ENCODE measurements at places on chromosomes 4 and X.

GRCh38 chrX:103415068-103415467, 38.7 kb downstream of the BEX3 start:
- DNase-seq, result no peak

GRCh38 chr4:8199594-8200301, 658 bp downstream of the SH3TC1 start:
- no peak for DNase-seq

- DNase-seq, result no peak
Measured at GRCh38 chr4:85672116-85672515, 197.2 kb downstream of the ARHGAP24 start.

DNA sequence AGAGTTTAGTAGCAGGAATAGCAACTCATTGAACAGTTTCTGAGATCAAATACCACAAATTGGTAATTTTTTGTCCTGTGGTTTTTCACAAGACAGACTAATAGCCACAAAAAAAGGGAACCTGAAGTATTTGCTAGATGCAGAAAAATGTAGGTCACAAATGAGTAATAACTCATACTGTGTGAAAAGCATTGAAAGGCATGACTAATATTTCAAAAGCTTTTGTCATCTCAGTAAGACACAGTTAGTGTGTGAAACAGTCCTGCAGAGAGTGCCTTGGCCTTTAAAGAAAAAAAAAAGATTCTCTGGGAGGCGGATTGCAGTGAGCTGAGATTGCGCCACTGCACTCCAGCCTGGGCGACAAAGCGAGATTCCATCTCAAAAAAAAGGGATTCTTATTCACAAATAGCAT, 31.4 kb upstream of the SLC25A31 start:
- no peak for DNase-seq

DNA sequence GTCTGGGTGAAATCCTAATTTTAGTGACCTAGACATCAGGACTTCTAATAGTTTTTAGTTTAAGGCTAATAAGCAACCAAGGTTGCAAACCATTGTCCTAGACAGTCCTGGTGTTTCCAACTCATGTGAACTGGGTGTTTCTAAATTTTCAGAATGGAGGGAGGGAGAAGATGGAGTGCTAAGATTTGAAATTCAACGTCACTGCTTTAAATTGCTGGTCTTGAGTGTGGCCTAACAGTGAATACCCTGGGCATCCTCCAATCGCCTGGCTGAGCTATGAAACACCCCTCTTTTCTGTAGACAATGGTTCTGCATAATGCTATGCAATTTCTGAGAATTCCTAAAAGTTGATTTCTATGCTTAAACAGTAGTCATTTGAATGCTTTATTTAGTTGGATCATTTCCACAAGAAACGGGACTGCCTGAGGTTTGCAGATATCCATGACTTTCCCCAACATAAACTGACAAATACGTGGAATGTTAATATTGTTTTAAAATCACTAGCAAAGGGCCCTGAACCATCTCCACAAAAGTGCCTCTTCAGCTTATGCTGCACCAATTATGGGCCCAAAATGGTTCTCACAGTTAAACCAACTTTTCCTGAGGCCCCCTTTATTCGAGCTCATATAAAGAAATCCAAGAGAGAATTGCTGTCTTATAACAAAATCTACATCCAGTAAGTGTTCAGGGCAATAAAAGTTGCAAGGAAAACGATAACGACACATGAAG, 1.1 kb downstream of the FBXL5 start:
- no peak for DNase-seq

GRCh38 chr4:157303471-157303960, 83.0 kb downstream of the GRIA2 start:
- DNase-seq, result no peak

GRCh38 chrX:46647251-46647650, 73.7 kb downstream of the CHST7 start:
- no peak for DNase-seq

Data from naive thymus-derived CD8-positive, alpha-beta T cell (primary cell).